ENCODE measurements at places on chromosomes 11 and 22. TPM values are rescaled to one million over a fixed set of nuclear protein-coding genes. Genes with fewer than 3 reads are reported as not detected.

GRCh38 chr22:49211176-49211575 is 616.5 kb downstream of the BRD1 start:
- H3K27me3 ChIP-seq: no peaks in the 10 kb centered on the region
- H3K36me3 ChIP-seq: no peaks in the 10 kb centered on the region
- no peak for DNase-seq
- no peak overlapping the region for H3K4me3 ChIP-seq
- no peaks in the 10 kb centered on the region for H3K4me1 ChIP-seq

DNA sequence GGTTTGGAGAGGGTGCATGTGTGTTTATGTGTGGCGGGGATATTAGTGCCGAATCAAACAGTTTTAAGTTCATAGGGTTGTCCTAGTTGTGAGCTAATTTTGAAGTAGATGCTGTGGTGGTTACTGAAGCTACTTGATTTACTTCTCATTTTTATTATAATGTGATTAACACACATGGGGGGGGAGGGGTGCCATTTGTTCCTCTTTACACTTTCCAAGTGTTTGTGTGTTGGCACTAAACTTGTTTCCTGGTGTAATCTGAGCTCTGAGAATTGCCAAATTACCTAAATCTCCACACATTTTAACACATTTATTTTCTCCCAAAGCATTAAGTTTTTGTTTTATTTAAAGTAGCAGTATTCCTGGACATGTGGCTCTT is 60.1 kb downstream of the ZNRF3 start:
- H3K4me3 ChIP-seq: no peak overlapping the region
- DNase-seq: no peak
- H3K36me3 ChIP-seq: no peaks in the 10 kb centered on the region

GRCh38 chr22:26804911-26805539 is 147.6 kb downstream of the MIAT start:
- H3K4me1 ChIP-seq: no peaks in the 10 kb centered on the region
- H3K4me3 ChIP-seq: no peak overlapping the region
- DNase-seq: no peak
- H3K27me3 ChIP-seq: no peaks in the 10 kb centered on the region

GRCh38 chr11:13262096-13262495 is 15.5 kb upstream of the BMAL1 start:
- H3K4me3 ChIP-seq: no peak overlapping the region
- H3K36me3 ChIP-seq: no peaks in the 10 kb centered on the region
- H3K27me3 ChIP-seq: no peaks in the 10 kb centered on the region
- H3K4me1 ChIP-seq: peaks cover 10% of the 10 kb centered on the region
- no peak overlapping the region for H3K27ac ChIP-seq

The PATE2 gene
- total RNA-seq: not detected

The OR4D5 gene
- total RNA-seq: not detected
